Stimulated activated CD4-positive, alpha-beta T cell treated with anti-CD3 and anti-CD28 coated beads, Interleukin-12 subunit alpha, Interleukin-12 subunit beta, amount 100 ng/mL, for 24 hours (primary cell): ENCODE measurements at places on chromosomes 5 and 9.

DNA sequence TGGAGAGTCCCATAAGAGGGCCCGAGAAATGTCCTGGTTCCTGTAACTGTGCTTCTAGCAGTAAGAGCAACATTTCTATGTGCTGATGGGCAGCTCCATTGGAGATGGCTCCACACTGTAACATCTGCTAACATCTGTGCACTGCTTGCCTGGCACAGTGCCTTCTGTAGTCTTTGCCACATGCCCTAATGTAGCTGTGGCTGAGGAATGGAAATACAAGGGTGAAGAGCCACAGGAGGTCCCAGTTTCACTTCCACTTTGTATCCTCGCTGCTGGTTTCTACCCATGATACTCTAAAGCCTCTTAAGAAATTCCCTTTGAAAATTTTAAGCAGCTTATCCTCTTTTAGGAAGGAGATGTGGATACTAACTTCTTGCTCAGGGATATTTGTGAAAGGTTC lies 97.4 kb downstream of the HOMER1 start:
- DNase-seq: no peak

DNA sequence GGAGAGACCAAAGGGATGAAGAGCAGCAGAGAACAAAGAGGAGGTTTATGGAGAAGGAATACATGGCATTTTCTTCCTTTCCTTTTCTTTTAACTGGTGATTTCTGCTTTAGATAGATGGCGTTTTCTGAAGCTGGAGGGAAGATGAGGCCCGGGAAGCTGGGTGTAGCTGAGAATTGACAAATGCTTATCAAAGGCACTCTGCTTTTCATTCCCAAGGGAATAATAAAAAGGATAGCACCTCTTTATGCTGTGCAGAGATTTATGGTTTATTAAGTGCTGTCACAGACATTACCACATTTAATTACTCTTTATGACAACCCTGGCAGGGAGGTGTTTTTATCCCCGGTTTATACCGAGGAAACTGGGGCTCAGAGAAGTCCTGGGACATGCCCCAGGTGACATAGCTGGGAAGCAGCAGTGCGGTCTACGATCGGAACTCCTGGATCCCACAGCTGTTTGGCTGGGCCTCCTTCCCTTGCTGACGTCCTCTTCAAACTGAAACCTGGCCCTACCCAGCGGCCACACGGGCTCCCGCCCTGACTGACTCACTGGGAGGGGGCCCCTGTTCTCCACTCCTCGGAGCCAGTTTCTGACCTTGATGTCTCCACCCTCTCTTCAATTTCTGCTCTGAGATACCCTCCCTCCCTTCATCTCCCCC lies 8.2 kb upstream of the EPB41L4B start:
- DNase-seq: no peak

GRCh38 chr5:168575391-168576372 lies 3.5 kb downstream of the PANK3 start:
- no peak for DNase-seq

GRCh38 chr9:124693403-124693802 lies 77.7 kb downstream of the NR6A1 start:
- no peak for DNase-seq

- DNase-seq: no peak
Observed at GRCh38 chr5:142816531-142817430, 46.6 kb downstream of the ARHGAP26 start.

DNA sequence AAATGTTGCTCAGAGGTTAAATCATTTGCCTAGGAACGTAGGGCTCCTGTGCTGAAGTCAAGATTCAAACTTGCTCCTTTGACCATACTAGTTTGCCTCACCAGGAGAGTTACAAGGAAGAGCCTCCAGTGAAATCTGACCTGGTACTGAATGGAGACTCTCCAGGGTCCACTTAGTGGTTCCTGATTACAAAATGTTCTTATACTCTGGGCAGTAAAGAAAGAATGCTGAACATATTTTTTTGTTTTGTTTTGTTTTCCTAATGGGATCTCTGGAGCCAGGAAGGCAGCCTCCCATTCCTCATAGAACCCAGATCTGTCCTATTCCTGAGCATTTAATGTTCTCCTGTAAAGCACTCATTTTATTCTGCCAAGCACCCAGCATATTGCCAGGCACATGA lies 256.5 kb upstream of the CLINT1 start:
- no peak for DNase-seq

GRCh38 chr9:75950998-75951397 lies 60.5 kb downstream of the PCSK5 start:
- no peak for DNase-seq

DNA sequence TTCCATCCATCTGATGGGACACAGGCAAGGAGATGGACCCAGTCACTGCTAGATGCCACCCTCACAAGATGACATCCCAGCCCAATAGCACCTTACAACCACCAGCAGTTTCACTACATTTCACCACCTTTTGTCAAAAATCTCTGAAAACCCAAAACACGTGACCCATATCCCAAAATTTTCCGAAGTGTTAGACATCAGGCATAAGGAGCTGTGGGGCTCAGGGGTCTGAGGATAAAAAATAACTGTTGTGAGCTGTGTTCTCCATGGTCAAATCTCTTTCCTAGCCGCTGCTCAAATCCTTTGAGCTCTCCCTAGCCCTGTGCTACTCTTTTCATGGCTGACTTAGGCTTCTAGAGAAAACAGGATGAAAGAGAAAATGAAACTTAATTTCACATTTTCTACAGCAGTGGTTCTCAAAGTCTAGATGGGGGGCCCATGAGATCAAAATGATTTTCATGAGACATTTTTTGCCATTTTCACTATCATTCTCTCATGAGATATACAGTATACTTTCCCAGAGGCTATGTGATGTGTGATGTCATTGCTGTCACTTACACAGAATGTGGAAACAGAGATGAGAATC lies 40.7 kb downstream of the TIMD4 start:
- no peak for DNase-seq

- no peak for DNase-seq
Observed at GRCh38 chr9:17204611-17205152, 69.8 kb downstream of the CNTLN start.

- no peak for DNase-seq
Observed at GRCh38 chr5:118551716-118552115, 436.6 kb downstream of the DTWD2 start.

GRCh38 chr5:133108481-133108921 lies 56.7 kb downstream of the HSPA4 start:
- DNase-seq: no peak

- DNase-seq: no peak
Observed at GRCh38 chr9:89422151-89422975, 75.5 kb downstream of the SEMA4D start.

GRCh38 chr9:95360866-95361265 lies 43.4 kb upstream of the FANCC start:
- no peak for DNase-seq
